ENCODE measurements at places on chromosomes 13 and 19. TPM values are rescaled to one million over a fixed set of nuclear protein-coding genes. Genes with fewer than 3 reads are reported as not detected.
A peak's percentile ranks its signal among the peaks of the same experiment; 100 is the strongest.

DNA sequence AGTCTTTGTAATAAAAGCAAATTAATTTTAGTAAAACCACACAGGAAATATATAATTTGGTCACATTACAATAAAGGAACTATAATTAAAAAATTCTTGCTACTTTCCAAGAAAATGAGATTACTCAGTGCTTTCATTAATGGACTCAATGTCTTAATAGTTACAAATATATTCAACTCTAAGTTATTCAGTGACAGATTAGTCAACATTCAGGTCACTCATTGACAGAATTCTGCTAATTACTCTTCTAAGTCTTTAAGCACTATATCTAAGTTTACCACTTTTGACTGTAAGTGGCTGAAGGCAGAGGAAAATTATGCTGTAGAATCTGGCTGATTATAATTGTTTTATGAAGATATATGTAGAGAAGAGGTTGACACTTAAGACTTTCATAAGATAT, 1365.0 kb downstream of the EFNB2 start:
- no peak for DNase-seq

Gene CGB2
- total RNA-seq, result not detected

Gene CCNA1
- total RNA-seq, result 0.97 TPM

DNA sequence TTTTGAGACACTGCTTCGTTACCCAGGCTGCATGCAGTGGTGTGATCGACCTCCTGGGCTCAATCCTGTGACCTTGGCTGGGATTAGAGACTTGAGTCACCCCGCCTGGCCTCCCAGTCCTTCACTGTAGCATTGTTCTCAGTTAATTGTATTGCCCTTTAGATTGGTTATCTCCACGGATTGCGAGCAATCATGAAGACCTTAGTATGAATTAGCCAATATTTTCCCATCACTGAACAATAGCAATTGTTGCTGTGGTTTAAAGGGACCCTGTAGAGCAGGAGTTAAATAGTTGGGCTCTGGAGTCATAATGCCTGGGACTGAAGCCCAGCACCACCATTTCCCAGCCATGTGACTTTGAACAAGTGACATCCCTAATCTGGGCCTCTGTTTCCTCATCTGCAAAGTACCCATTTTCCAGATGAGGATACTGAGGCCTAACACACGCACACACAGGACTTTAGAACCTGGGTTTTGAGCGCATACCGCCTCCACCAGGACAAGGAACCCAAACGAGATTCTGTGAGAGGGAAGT, 8.4 kb downstream of the PPP1R14A start:
- peak; percentile 16 for DNase-seq

GRCh38 chr19:31261019-31261602, 88.1 kb downstream of the TSHZ3 start:
- DNase-seq, result no peak

Gene EPS8L1
- total RNA-seq, result 20.0 TPM

GRCh38 chr19:4186087-4186993, 3.9 kb downstream of the ANKRD24 start:
- peak; percentile 95 for DNase-seq

Data from H7 (cell line).